NCI-H187 (cell line): ENCODE measurements at places on chromosomes 5 and 9.

- DNase-seq: no peak
Observed at GRCh38 chr5:142325725-142326479, 1.1 kb upstream of the SPRY4 start.

GRCh38 chr5:83472508-83473345 is 1.2 kb downstream of the VCAN start:
- DNase-seq: no peak

- DNase-seq: no peak
Observed at GRCh38 chr5:124908581-124909451, 162.4 kb upstream of the ZNF608 start.

DNA sequence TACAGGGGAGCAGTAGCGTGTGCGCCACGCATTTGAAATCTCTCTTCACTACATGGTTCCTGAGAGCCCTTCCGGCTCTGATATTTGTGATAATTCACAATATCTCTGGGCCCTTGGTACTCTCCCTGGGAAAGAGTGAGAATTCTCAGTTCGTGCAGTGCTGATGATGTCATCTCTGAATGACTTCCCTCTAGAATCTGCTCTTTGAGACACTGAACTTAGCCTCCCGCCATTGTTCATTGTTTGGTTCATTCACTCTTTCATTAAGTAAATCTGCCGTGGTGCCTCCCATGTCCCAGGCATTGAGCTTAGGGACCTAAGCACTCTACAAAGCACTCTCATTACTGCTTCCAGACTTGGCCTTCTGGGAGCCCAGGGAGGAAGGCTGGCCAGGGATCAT is 94.0 kb downstream of the PPARGC1B start:
- DNase-seq: no peak

DNA sequence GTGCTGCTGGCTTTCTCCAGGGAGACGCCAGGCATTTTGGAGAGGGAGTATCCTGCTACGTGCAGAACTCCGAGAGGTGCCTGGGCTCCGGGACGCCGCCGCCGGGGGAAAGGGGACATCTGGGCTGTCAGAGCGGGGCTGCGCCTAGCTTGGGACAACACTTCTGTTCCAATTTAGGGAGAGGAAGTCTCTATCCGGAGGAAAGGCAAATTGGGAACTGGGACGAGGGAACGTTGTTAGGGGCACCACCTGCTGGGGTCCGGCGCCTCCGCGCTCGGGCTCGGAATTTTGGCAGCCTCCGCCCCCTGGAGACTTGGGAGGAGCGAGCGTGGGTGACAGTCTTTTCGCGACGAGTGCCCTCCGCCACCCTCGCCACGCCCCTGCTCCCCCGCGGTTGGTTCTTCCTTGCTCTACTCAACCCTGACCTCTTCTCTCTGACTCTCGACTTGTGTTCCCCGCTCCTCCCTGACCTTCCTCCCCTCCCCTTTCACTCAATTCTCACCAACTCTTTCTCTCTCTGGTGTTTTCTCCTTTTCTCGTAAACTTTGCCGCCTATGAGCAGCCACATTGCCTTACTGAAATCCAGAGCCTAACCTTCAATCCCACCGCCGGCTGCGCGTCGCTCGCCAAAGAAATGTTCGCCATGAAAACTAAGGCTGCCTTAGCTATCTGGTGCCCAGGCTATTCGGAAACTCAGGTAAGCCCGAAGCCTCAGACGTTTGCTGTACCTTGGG is 1.6 kb downstream of the TSLP start:
- DNase-seq: no peak

- no peak for DNase-seq
Observed at GRCh38 chr5:171969288-171969880, 37.1 kb downstream of the FBXW11 start.

- DNase-seq: no peak
Observed at GRCh38 chr5:116953251-116953930, 378.8 kb upstream of the SEMA6A start.
